ENCODE measurements at places on chromosomes 7 and 10. TPM values are rescaled to one million over a fixed set of nuclear protein-coding genes. Genes with fewer than 3 reads are reported as not detected.

Gene ANKRD2
- 0.31 TPM for polyA plus RNA-seq

Gene AKR1B15
- polyA plus RNA-seq: not detected

Gene LIPF
- polyA plus RNA-seq: 9.6 TPM

Gene CRTAC1
- 1.4 TPM for polyA plus RNA-seq

Gene GUSB
- polyA plus RNA-seq: 59.5 TPM

Gene PRSS37
- polyA plus RNA-seq: not detected

Gene RAPGEF5
- polyA plus RNA-seq: 8.8 TPM

Gene EVX1
- polyA plus RNA-seq: 0.32 TPM

Gene TSPAN13
- 51.8 TPM for polyA plus RNA-seq

Gene CYP17A1
- 0.92 TPM for polyA plus RNA-seq

Gene FAM131B
- polyA plus RNA-seq: under 0.01 TPM

Measured in sigmoid colon (tissue), 7 donors.